ENCODE measurements at places on chromosomes 3 and 15. TPM values are rescaled to one million over a fixed set of nuclear protein-coding genes. Genes with fewer than 3 reads are reported as not detected.

The SMCO1 gene
- total RNA-seq: 52.9 TPM

The CD200 gene
- total RNA-seq: 2.4 TPM

The NR2E3 gene
- total RNA-seq: not detected

The RTP4 gene
- 4.7 TPM for total RNA-seq

The ASB14 gene
- 23.0 TPM for total RNA-seq

The NR2F2 gene
- total RNA-seq: 8.2 TPM

- DNase-seq: no peak
Measured at GRCh38 chr3:18098960-18099587, 326.1 kb downstream of the SATB1 start.

DNA sequence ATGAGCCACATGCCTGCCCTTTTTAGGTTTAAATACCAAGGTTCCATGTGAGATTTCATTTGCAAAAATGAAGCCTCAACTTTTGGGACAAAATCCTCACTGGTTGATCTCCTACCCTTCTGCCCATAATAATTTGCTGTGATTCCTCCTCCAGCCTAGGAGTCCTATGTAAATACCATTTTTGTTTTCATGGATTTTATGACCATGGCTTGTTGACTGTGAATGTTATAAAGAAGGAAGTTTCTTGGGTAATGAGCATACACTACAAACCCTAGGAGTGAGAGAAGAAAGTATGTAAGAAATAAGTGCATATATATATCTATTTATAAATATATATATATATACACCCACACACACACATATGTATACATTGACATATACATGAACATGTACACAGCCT is 13.1 kb downstream of the RLBP1 start:
- no peak for DNase-seq

GRCh38 chr3:170064108-170064507 is 26.3 kb downstream of the GPR160 start:
- DNase-seq: no peak

GRCh38 chr3:62559831-62560445 is 186.6 kb upstream of the FEZF2 start:
- no peak for DNase-seq

Measured in heart right ventricle (tissue), 16 donors.